ENCODE measurements at places on chromosomes 4 and X. TPM values are rescaled to one million over a fixed set of nuclear protein-coding genes. Genes with fewer than 3 reads are reported as not detected.

C1GALT1C1 gene
- 16.4 TPM for total RNA-seq

TECRL gene
- total RNA-seq: not detected

AMTN gene
- not detected for total RNA-seq

ZNF185 gene
- 3.2 TPM for total RNA-seq

RTL5 gene
- total RNA-seq: 2.1 TPM

MND1 gene
- total RNA-seq: not detected

MAGEA11 gene
- not detected for total RNA-seq

DCHS2 gene
- 0.08 TPM for total RNA-seq

MAOB gene
- total RNA-seq: not detected

TAF7L gene
- not detected for total RNA-seq

RRH gene
- not detected for total RNA-seq

All from naive thymus-derived CD4-positive, alpha-beta T cell (primary cell).